ENCODE measurements at places on chromosomes 16 and 17. TPM values are rescaled to one million over a fixed set of nuclear protein-coding genes. Genes with fewer than 3 reads are reported as not detected.

DNA sequence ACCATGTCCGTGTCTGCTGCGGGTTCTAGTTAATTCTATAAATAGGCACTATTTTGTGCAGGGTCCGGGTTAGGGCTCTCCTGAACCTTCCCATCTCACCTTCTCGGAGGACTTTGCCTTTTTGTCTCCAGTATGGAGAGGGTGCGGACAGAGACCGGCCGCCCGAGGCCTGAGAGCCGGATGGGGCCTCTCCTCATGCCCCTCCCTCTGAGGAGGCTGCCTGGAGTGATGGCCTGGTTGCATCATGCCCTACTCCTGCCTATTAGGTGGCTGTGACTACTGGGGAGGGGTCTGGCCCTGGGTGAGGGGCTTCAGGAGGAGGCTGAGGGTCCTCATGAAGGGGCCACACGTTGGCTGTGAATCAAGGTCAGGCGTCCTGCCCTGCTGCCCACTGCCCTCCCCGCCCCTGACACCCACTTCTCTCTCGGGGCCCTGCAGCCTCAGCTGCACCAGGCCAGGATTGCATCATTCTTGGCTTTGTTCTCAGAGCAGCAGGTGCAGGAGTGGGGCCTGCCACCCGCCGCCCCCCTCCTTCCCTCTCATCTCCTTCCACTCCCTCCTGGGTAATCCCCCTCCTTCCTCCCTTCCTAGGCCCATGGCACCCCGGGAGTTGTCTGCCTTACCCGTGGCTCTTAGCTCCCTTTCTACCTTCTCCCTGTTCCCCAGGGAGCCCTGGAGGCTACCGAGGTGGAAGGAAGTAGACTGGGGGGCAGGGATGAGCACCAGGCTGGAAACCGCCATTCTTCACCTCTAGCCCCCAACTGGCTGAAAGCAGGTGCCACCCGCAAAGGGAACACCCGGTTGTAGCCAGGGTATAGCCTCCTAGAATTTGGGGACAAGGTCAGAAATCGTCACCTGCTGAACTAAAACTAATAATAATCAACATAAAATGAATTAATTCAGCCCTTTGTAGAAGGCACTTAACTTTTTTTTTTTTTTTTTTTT is 12.7 kb upstream of the ARHGAP23 start:
- DNase-seq, result no peak

DNA sequence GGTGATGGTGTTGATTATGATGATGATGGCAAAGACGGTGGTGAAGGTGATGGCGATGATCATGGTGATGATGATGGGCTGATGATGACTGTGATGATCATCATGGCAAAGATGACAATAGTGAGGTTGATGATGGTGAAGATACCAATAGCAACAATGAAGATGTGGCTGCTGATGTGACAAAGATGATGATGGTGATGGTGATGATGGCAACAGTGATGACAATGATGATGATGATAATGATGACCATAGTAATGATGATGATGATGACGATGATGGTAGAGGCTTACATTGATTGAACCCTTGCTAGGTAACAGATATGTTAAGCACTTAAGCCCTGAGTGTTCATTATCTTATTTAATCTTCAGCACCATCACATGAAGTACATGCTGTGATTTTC is 363.8 kb upstream of the HSBP1 start:
- DNase-seq, result no peak

DNA sequence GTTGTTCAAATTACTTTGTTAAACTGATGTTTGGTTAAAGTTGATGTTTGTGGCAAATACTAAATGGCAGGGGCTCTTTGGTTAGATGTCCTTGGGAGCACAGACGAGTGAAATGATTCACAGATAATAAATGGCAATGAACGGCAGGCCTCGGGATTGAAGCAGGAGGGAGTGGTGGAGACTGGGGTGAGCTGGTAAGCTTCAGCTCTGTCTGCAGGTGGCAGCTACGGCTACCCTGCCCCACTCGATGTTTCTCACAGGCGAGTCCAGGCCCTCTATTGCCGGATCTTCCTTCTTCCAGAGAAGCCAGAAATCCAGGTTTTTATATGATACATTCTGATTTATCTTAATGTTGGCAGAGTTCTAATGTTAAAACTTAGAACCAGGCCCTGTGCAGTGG is 144.8 kb upstream of the CACNG5 start:
- no peak for DNase-seq

GRCh38 chr17:50920041-50920410 is 53.9 kb upstream of the TOB1 start:
- DNase-seq, result no peak

DNA sequence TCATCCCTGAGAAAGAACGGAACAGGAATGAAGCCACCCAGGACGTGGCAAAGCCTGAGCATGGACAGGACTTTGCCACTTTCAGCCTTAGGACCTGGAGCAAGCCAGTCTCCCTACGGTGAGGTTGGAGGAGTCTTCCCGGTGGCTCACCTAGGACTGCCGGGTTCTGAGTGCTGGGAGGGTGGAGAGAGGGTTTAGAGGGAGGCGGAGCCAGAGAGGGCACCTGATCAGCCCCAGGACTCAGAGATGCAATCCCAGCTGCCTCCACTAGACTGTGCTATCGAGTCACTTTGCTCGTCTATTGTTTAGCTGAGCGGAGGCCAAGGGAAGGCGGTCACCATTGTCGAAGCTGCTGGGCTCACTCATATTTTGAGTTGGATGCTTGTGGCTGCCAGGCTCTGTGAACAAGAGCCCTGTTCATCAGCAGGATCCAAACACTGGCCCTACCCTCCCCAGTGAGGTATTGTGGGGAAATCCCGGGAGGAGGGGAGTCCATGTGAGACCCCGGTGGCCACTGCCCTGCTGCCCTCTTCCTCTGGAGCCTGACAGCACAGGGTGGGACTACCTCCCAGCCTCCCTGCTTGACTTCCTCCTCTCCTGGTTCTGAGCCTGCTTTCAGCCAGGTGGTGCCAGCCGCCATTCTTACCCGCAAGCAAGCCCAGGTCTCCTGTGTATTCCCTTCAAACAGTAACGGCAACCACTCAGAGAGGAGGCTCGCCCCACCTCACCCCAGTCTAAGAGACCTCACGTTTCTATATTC is 7.0 kb downstream of the KRT14 start:
- peak; percentile 72 for DNase-seq

GRCh38 chr17:358491-359151 is 6.0 kb upstream of the RPH3AL start:
- DNase-seq, result no peak

GLIS2 gene
- total RNA-seq, result 0.20 TPM

ZNF750 gene
- total RNA-seq, result under 0.01 TPM

CCL14 gene
- 3.9 TPM for total RNA-seq

NPIPB2 gene
- 1.8 TPM for total RNA-seq

TBC1D3E gene
- not detected for total RNA-seq

GRCh38 chr17:37737971-37738370 is 6.9 kb downstream of the HNF1B start:
- no peak for DNase-seq

DNA sequence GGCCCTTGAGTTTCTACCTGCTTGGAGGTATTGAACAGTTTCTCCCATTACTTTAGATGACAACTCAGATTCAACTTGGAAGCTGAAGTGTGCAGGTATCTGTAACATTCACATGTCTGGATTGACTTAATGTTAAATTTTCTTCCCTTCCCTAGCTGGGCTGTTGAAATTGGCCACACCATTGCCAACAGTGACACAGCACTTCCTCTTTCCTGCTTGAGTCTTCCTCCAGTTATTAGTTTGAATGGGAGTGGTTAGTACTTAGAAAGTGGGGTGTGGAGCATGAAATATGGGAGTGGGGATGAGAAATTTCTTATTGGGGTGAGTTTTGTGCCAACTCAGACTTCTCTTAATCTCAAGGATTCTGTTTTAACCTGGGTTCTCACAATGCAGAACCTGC is 454.9 kb downstream of the KCNJ2 start:
- DNase-seq, result no peak

- no peak for DNase-seq
These were observed 3.7 kb downstream of the TMEM204 start for GRCh38 chr16:1537138-1537577.

PRKCB gene
- total RNA-seq, result not detected

DNA sequence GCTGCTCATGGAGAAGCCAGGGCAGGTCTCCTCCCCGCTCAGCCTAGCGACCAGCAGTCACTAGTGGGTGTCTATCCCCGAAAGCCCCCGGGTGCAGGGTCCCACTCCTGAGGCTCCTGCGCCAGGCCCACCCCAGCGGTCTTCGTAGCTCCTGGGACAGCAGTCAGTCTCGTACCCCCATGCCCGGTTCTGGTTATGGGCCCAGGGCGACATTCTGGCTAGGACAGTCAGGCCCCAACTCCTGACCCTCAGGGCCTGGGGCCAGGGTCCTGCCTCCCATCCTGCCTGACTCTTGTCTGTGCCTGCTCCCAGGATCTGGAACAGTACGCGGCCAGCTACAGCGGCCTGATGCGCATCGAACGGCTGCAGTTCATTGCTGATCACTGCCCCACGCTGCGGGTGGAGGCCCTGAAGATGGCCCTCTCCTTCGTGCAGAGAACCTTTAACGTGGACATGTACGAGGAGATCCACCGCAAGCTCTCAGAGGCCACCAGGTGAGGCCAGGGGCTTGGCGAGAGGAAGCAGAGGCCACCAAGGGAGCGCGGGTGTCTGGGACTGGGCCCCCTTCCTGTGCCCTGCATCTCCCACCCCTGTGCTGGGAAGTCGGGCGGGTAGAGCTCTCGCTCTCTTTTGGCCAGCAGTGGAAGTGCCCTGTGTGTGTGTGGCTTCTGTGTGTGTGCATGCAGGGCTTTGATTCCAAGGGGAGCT is 2.0 kb downstream of the GPS1 start:
- DNase-seq, result no peak

DNA sequence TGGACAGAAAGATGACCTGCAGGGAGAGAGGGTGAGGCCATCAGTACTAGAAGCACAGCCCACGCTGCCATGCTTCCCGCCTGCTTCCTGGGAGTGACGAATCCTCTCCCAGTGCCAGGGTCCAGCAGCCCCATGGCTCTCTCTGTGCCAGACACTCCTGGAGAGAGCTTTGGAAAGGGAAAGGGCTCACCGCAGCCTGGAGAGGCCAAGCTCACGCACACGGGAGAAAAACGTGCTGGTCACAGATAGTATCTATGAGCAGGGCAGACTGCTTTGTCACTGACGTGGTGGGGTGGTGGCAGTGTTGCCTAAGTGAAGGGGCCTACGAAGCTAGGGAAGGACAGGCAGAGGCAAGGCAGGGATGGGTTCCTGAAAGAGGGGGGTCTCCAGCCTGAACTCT is 5.4 kb downstream of the WBP2 start:
- DNase-seq, result peak; percentile 35

- DNase-seq, result no peak
These were observed 6.5 kb upstream of the TAOK1 start for GRCh38 chr17:29383686-29384085.

SPNS2 gene
- total RNA-seq, result 71.4 TPM

MAF gene
- 23.8 TPM for total RNA-seq

GRCh38 chr17:12800855-12801365 is 11.6 kb downstream of the ARHGAP44 start:
- no peak for DNase-seq

LCMT1 gene
- 26.8 TPM for total RNA-seq

C16orf89 gene
- not detected for total RNA-seq

GRCh38 chr17:51013322-51013721 is 107.3 kb downstream of the SPAG9 start:
- DNase-seq, result no peak

GRCh38 chr17:29102046-29102445 is 59.1 kb downstream of the PIPOX start:
- DNase-seq, result no peak

UNC13D gene
- 5.2 TPM for total RNA-seq

VASN gene
- 1.6 TPM for total RNA-seq

ZNF652 gene
- 12.1 TPM for total RNA-seq

DNA sequence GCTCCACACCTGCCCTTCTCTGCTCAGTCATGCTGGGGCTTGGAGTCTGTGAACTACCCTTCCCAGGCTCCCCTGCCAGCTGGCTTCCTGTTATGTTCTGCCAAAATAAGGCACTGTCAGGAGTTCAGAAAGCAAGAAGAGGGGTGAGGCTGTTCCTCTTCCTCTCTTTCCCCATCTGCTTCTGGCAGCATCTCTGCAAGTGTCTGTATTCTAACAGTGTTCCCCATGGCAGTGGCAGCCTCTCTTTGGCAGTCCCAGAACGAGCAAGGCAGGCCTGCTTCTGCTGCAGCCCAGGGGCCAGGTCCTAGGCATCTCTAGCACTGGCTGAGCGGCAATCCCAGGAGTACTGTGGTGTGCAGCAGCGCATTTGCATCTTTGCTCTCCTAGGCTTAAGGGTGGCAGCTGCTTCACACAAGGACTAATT is 219.1 kb downstream of the STX8 start:
- peak; percentile 18 for DNase-seq

- no peak for DNase-seq
These were observed 999 bp upstream of the FLYWCH2 start for GRCh38 chr16:2881783-2882649.

HIC1 gene
- total RNA-seq, result 32.0 TPM

DNA sequence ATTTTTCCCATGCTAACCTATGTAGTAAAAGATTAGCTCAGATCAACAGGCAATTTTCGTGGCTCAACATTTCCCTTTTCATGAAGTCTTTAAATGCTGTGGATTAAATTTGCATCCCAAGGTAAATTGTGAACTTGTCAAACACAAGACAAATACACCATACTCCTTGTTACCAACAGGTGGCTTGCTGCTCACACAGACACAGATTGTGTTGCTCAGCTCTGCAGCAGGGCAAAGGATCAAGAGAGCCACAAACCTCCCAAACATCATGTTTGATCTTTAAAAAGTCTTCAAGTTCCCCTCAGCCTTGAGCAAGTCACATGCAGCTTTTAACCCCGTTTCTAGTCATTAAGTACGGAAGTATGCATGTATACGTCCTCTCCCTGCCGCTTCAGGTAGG is 119.6 kb upstream of the CNTNAP4 start:
- no peak for DNase-seq

DNA sequence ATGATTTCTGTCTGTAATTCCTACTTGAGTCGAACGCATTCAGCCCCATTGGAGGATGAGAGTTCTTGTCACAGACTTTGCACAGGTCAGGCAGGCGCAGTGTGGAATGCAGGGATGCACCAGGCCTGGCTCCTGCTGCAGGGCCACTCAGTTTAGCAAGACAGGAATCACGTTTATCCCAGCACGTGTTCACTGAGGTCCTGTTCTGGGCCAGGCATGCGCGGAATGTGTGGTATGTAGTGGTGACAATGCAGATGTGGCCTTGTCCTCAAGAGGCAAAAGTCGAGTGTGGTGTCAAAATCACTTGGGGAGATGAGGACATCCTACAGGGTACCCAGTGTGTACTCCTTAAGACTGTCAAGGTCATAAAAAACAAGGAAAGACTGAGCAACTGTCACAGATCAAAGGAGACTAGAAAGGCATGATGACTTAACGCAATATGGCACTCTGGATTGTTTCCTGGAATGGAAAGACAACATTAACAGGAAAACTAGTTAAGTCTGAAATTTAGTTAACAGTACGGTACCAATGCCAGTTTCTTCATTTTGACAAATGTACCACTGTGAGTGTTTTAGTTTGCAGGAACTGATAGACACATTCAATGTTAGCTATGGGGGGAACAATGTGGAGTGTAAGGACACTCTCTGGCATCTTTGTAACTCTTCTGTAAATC is 121.5 kb upstream of the ADAMTS18 start:
- no peak for DNase-seq

NPIPB13 gene
- 0.60 TPM for total RNA-seq

- no peak for DNase-seq
These were observed 13.1 kb downstream of the ODAD4 start for GRCh38 chr17:41943492-41943891.

- no peak for DNase-seq
These were observed 5.0 kb downstream of the BBS2 start for GRCh38 chr16:56514845-56515244.

MMD gene
- 13.3 TPM for total RNA-seq

WNT9B gene
- total RNA-seq, result not detected
